CD14-positive monocyte (primary cell): ENCODE measurements at places on chromosomes 16 and 17. TPM values are rescaled to one million over a fixed set of nuclear protein-coding genes. Genes with fewer than 3 reads are reported as not detected.

Gene ABCC3
- polyA plus RNA-seq, result 2.7 TPM

Gene WDR90
- 1.1 TPM for polyA plus RNA-seq

GRCh38 chr16:31513126-31513525 is 4.9 kb upstream of the RUSF1 start:
- DNase-seq, result no peak
- H3K4me1 ChIP-seq, result peaks cover 11% of the 10 kb centered on the region
- H3K27me3 ChIP-seq, result no peaks in the 10 kb centered on the region
- H3K4me3 ChIP-seq, result no peak overlapping the region
- no peak overlapping the region for H3K27ac ChIP-seq

DNA sequence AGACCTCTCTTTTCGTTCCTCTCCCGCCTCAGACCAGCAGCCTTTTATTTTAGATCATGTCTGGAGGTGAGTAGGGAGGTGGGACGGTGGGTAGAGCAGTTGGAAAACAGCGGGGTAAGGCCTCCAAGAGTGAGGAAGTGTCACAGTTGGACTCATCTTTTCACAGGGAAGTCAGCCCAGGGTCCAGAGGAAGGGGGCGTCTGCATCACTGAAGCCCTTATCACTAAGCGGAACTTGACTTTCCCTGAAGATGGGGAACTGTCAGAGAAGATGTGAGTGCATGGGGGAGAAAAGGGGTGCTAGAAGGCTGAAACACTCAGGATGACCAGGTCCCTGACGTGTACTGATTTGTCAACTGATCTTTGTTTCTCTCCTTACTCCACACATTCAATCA is 461 bp downstream of the LRRC46 start:
- peaks cover 42% of the 10 kb centered on the region for H3K4me1 ChIP-seq
- H3K27me3 ChIP-seq, result no peaks in the 10 kb centered on the region
- H3K4me3 ChIP-seq, result peak overlapping the region; percentile 88
- DNase-seq, result peak; percentile 68
- peaks cover 20% of the 10 kb centered on the region for H3K36me3 ChIP-seq

DNA sequence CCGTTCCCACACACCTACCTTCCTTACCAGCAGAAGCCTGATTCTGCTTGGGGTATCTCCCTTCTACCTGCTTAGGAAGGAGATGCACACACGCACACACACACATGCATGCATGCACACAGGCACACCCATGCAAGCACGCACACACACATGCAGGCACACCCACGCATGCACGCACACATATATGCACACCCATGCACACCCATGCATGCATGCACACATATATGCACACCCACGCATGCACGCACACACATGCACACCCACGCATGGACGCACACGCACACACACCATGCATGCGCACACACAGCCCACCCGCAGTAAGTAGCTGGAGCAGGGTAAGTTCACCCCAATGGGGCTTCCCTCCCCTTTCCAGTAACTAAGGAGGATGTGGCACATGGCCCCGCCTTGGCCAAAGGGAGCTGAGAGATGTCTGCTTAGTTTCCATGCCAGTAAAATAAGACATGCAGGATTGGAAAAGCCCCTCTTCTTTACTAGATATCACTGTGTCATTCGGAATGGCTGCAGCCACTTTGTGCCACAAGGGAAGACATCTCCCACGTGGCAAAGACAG is 33.7 kb downstream of the ADCY9 start:
- no peak overlapping the region for H3K27ac ChIP-seq
- no peak for DNase-seq
- H3K4me3 ChIP-seq, result no peak overlapping the region

Gene HOXB5
- not detected for polyA plus RNA-seq

Gene FASN
- 8.4 and 11.7 TPM in 2 replicates for polyA plus RNA-seq

Gene CHD9NB
- polyA plus RNA-seq, result not detected

DNA sequence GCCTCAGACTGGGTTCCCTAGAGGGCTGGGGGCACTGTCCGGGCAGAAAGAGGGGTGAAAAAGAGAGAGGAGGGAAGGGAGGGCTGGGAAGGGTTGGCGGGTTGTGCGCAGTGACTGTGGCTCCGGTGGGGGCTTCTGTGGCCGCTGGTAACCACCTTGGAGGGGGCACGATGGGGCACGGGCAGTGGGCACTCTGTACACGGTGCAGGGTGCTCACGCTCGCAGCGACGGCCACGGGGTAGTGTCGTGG is 588 bp downstream of the PLLP start:
- peaks cover 51% of the 10 kb centered on the region for H3K27me3 ChIP-seq
- no peak for DNase-seq
- no peaks in the 10 kb centered on the region for H3K36me3 ChIP-seq
- no peak overlapping the region for H3K27ac ChIP-seq

Gene GLIS2
- polyA plus RNA-seq, result not detected

Gene KRTAP1-1
- polyA plus RNA-seq, result not detected

GRCh38 chr16:85085721-85086120 is 26.6 kb downstream of the CIBAR2 start:
- H3K4me3 ChIP-seq, result no peak overlapping the region
- H3K27me3 ChIP-seq, result no peaks in the 10 kb centered on the region
- peak overlapping the region; percentile 50 for H3K27ac ChIP-seq
- peaks cover 86% of the 10 kb centered on the region for H3K36me3 ChIP-seq
- no peak for DNase-seq
